Naive thymus-derived CD8-positive, alpha-beta T cell (primary cell): ENCODE measurements at places on chromosomes 4 and X.
A peak's percentile ranks its signal among the peaks of the same experiment; 100 is the strongest.

GRCh38 chr4:26858035-26858918 is 2.4 kb upstream of the STIM2 start:
- no peak for DNase-seq

DNA sequence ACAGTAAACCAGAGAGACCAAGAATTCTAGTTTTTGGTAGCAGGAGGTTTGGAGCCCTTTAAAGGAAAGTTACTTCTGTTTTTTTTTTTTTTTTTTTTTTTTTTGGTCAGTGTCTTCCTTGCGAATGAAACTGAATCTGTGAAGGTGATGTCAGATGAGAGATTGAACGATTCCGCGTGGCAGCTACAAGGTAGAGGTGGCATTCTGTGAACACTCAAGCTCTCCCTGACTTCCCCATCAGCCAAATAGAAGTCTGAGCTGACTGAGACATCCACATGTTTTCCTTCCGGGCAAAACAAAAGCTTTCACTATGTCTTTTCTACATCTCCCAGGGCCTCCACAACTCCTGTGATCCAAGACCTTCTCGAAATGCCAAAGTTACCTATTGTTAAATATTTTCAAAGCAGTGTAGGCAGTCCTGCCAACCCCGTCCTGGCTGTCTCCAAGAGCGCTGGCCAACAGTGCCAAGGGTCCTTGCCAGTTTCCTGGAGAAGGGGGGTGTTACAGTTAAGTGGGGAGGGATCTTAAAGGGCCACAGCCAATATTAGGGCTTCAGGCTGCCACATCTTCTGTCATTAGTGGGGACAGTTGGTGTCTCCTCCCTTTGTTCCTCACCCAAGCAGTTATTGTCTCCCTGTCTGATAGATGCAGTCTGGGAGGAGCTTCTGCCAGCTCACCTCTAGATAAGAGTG is 102.9 kb upstream of the SLC34A2 start:
- no peak for DNase-seq

GRCh38 chrX:69285881-69286564 is 120.8 kb upstream of the PJA1 start:
- peak; percentile 12 for DNase-seq

DNA sequence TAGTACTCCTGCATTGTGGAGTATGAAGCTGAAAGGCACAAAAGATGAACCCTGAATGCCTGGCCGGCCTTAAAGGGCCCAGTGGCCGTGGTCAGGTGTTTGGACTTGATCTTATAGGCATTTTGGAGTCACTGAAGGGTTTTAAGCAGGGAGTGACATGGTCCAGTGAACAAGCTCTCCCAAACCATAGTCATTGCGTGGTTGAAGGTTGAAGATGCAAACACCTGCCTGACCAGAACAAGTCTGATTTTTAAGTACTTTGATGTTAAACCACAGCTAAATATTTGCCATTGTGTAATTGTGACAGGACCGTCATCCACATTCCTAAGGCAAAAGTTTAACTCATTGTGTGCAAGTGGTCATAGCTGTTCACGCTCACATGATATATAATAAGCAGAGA is 3.3 kb downstream of the STK32B start:
- DNase-seq: no peak

DNA sequence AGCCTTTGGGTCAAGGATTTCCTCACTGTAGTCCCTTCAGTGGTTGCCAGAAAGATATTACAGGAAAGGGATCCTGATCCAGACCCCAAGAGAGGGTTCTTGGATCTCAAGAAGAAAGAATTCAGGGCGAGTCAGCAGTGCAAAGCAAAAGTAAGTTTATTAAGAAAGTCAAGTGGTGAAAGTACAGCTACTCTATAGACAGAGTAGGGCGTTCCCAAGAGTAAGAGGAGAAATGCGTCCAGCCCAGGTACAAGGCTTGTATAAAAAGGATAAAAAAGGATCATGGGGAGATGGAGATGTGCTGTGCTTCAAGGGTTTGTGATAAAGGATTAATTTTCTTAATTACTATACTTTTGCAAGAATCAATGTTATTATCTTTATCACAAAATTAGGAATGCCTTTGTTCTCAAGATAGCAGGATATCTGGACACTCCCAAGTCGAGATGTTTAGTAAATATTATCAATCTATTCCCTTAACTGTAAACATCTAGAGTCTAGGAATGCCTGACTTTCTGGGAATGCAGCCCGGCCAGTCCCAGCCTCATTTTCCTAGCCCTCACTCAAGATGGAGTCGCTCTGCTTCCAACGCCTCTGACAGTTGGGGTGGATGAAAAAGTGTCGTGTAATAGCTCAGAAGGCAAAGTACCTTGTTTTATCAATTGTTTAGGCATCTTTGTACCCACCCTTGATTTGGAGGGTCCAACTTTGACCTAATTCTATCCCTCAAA is 360.7 kb downstream of the GPM6A start:
- DNase-seq: no peak

- DNase-seq: no peak
Observed at GRCh38 chrX:87167841-87168240, 349.8 kb upstream of the KLHL4 start.

DNA sequence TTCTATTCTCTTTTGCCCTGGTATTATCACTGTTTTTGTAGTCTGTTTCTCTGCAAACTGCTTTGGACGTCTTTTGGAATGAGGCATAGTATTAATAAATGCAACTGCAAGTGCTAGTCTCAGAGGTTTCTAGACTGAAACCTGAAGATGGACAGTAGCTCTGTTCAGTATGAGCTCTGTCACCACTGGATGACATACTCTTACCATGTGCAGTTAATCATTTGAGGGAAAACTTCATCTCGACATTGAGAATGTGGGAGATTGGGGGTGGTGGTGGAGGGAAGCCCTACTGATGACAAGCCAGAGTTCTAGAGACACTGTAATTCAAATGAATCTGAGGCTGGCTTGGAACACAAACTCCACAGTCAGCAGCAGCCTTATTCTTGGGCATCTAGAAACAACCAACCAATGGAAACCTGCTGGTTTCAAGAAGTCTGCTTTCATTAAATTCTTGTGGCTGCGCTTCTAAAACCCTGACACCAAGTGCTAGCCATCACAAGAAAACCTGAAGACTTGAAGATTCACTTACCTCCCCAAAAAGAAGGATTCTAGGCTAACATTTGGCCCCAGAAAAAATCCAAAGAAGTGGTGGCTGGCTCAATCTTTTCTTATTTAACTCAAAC is 161.7 kb downstream of the RASL11B start:
- DNase-seq: no peak

- DNase-seq: no peak
Observed at GRCh38 chrX:44247468-44247867, 96.0 kb downstream of the EFHC2 start.

DNA sequence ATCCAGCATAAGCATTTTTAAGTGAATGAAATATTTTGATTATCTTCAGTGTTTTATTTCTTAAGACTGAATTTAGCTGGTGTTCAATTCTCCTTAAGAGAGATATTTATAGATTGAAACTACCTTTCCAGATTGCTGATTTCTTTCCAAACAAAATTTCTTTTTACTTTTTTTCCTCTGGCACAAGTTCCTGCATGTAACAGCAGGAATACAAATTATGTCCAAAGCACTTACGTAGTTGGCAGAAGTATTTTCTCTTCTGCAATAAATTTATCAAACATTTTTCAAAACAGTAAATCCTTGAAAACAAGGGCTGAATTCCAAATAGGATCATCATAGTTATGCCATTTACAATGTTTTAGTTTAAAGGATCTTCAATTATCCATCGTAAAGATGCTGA is 412.6 kb downstream of the IQCM start:
- DNase-seq: no peak

DNA sequence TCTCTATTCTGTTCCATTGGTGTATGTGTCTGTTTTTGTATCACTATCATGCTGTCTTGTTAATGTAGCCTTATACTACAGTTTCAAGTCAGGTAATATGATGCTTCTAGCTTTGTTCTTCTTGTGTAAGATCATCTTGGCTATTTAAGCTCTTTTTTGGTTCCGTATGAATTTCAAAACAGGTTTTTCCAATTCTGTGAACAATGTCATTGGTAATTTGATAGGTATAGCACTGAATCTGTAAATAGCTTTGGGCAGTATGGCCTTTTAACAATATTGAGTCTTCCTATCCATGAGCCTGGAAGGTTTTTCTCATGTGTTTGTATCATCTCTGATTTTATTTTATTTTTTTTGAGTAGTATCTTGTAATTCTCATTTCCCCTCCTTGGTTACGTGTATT is 94.3 kb downstream of the ANAPC10 start:
- no peak for DNase-seq

GRCh38 chr4:87326460-87326859 is 3.8 kb upstream of the HSD17B13 start:
- DNase-seq: no peak

- DNase-seq: no peak
Observed at GRCh38 chrX:49102190-49102589, 21.3 kb downstream of the GPKOW start.

- DNase-seq: no peak
Observed at GRCh38 chr4:150145090-150145945, 67.1 kb downstream of the DCLK2 start.

GRCh38 chr4:37225778-37226177 is 18.8 kb upstream of the NWD2 start:
- DNase-seq: no peak

DNA sequence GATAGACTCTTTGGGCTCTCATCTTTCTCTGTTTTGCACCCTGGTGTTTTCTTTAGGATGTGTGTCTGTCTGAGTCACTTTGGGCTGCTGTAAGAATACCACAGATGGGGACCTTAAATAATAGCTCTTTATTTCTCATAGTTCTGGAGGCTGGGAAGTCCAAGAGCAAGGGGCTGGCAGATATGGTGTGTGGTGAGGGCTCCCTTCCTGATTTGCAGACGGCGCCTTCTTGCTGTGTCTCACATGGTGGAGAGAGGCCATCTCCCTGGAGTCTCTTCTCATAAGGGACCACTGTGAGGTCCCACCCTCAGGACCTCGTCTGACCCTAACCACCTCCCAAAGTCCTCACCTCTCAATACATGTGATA is 93.7 kb upstream of the ADRA2C start:
- DNase-seq: no peak

DNA sequence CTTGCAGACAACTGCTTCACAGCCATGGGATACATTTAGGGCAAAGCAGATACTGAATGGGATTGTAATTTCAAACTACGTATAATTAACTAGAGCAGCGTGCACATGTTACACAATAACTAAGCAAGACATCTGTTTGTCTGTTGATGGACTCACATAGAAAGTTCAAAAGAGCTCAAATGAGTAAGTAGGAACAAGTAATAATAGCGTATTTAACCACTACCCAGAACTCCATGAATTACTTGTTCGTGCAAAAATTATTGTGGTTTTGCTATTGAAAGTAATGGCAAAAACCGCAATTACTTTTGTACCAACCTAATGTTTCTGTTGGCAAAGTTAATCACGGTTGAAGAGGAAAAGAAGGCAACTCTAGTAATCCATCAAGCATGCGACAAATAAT is 825.4 kb downstream of the PCDH18 start:
- DNase-seq: no peak

DNA sequence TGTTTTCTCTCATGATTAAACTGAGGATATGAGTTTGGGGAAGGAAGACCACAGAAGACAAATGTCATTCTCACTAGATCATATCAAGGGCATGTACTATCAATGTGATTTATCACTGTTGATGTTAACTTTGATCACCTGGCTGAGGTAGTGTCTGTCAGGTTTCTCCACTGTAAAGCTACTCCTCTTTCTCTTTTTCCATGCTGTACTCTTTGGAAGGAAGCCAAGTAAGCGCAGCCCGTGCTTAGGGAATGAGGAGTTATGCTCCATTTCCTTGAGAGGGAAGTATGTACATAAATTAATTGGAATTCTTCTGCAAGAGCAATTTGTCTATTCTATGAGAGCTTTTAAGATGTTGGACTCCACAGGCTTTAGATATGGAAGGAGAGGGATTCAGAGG is 4.0 kb upstream of the KANTR start:
- no peak for DNase-seq

DNA sequence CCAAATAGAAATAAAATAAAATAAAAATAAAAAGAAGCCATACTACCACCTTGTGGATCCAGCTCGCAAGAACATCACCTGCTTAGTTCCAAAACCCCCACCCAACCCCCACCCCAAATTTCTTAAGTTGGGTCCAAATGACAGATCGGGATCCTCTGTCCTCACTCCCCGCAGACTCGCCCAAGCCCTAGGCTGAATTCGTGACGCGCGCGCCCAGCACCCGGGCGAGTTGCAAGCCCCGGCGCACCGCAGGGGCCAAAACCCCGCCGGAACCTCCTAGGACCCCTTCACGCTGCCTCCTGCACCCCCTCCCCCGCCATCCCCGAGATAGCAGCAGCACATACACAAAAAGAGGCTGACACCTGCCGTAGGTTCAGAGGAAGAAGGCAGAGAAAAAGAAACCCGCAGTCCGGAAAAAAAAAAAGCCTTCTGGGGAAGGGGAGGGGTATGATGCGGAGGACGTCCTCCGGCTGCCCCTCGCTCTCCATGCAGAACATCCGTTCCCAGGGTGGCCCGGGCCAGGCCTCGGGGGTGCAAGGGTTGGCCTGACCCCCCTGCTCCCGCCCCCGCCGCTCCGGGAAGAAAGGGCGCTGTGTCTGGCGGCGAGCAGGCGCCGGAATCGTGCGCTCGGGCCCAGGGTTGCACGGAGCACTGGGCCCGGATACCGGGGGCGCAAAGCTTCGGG is 2.6 kb downstream of the NLGN4X start:
- no peak for DNase-seq

GRCh38 chr4:5776510-5776909 is 65.5 kb downstream of the EVC start:
- no peak for DNase-seq

DNA sequence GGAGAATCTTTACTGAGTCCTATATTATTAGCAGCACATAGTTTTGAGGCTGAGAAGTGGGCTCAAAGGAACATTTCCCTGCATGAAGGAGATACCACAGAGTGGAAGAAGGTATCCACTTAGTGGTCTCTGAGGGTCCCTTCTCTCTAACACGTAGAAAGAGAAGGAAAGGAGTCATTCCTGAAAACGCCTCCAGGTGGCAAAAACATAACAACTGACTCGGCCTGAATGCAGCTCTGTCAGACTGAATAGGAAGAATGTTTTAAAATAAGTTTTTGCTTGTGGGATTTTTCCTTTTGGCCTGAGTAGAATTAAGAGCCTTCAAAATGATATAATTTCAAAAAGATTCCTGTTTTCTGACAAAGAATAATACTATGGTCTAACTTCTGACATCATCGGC is 23.3 kb downstream of the RPGR start:
- no peak for DNase-seq

DNA sequence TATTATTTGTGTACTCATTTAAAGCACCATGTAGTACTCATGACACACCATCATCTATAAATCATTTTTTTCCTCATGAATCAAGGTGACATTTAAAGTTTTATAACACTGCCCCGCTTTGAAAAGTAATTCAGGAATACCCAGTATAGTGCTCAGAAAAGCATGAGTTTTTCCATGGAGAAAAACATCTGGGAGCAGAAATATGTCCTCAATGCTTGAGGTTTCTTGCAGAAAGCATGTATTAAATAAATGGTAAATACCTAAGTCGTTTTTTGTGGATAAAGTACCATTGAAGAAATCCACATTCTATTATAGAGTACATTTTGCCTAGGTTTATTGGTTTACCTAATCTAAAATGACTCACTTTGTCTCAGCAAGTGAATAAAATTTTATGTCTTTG is 66.2 kb downstream of the UBA6 start:
- DNase-seq: no peak
